ENCODE measurements at places on chromosomes 3 and 15.

DNA sequence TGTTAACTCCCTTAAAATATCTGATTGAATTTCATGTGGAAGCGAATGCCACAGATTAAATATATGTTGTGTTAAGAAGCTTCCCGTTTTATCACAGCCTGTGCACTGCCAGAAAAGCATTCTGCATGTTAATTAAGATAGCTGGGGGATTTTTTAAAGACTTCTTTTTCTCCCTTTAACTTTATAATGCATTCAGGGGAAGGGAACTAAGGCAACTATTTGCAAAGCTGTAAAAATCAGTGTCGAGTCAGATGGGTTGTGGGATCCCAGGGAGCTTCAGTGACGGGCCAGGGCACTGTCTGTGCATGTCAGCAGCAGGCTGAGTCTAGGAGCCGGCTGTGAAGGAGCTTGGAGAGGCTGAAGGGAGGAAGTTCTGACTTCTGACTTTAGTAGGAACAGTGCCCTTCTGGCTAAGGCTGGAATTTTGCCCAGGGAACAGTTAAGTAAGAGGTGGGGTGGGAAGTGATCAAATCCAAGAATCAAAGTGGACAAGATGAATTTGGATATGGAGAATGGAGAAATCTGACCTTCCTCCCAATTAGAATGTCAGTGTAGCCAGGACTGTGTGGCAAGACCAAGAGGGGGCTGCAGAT is 77.7 kb downstream of the ABHD5 start:
- no peaks in the 10 kb centered on the region for H3K27me3 ChIP-seq
- no peak overlapping the region for H3K27ac ChIP-seq
- H3K4me1 ChIP-seq: peaks cover 38% of the 10 kb centered on the region

- no peaks in the 10 kb centered on the region for H3K36me3 ChIP-seq
- DNase-seq: no peak
- no peak overlapping the region for H3K4me3 ChIP-seq
Observed at GRCh38 chr15:101407439-101407838, 82.1 kb downstream of the PCSK6 start.

DNA sequence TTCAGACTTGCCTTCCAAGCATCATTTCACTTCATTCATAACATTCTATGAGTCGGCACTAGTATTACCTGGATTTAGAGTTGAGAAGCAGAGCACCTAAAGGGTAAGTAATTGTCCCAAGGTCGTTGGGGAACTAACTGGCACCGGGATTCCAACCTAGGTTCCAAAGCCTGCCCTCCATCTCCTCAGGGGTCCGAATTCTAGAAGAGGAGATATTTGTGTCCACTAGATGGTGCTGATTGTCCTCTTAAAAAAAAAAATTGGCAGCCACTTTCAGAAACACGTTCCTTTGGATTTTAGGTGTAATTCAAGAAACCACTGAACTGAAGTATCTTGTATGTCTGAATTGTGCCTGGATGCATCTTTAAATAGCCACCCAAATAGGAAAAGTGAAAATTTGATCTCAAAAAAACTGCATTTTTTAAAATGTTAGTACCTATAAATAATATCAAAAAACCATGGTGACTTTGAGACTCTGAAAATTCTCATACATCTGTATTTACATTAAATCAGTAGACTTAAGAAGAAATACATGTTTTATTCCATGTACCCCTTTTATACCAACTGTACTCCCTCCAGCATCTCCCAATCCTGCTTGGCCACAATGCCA is 3.9 kb upstream of the FSIP1 start:
- no peak for DNase-seq
- peaks cover 9% of the 10 kb centered on the region for H3K4me1 ChIP-seq
- H3K27me3 ChIP-seq: no peaks in the 10 kb centered on the region
- no peaks in the 10 kb centered on the region for H3K36me3 ChIP-seq

GRCh38 chr15:68725736-68726135 is 95.0 kb downstream of the ANP32A start:
- H3K36me3 ChIP-seq: no peaks in the 10 kb centered on the region
- no peak overlapping the region for H3K27ac ChIP-seq
- DNase-seq: no peak
- H3K4me3 ChIP-seq: no peak overlapping the region
- peaks cover 2% of the 10 kb centered on the region for H3K27me3 ChIP-seq

DNA sequence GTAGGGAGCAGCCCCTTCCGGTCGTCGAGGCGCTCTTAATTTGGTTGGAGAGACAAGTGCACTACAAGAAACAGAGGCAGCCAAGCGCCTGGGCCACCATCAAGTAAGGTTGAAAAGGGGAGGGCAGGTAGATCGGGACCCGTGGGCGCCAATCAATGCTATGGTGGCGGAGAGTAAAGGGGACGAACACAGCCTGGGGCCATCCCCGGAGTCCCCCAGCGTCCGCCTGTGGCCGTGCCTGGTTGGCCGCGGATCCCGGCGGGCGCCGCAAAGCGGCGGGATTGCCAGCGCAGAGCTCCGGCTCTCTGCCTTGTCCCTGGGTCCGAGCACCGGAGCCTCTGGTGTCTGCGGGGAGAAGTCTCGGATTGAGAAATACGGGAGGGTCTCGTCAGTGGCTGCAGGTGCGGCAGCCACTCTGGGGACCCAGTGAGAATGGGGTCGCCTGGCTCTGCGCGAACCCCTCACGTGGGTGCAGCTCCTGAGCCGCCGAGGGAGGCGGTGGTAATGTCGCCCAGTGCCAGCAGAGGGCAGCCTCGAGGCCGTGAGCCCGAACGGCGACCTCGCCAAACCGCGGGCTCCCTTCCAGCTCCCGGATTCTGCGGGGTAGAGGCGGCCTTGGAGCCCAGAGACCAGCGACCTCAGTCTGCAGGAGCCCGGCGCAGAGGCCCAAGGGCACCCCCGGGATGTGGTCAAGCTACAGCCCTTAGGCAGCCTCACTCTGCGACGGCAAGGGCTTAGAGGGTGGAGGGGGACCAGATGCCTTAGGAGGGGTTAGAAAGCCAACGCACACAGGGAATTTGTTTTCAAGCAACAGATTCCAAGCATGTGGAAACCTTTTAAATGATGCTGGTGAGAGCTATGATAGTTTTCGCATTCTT is 10.8 kb downstream of the FOXL2 start:
- H3K4me3 ChIP-seq: peak overlapping the region; percentile 43
- H3K36me3 ChIP-seq: no peaks in the 10 kb centered on the region
- peaks cover 75% of the 10 kb centered on the region for H3K27me3 ChIP-seq
- H3K4me1 ChIP-seq: peaks cover 47% of the 10 kb centered on the region

- no peak overlapping the region for H3K27ac ChIP-seq
- H3K27me3 ChIP-seq: no peaks in the 10 kb centered on the region
- H3K4me3 ChIP-seq: no peak overlapping the region
- peaks cover 3% of the 10 kb centered on the region for H3K4me1 ChIP-seq
Observed at GRCh38 chr15:67054676-67055075, 10.7 kb upstream of the SMAD3 start.

- no peaks in the 10 kb centered on the region for H3K4me1 ChIP-seq
- DNase-seq: no peak
- H3K4me3 ChIP-seq: no peak overlapping the region
- H3K27me3 ChIP-seq: no peaks in the 10 kb centered on the region
- no peaks in the 10 kb centered on the region for H3K36me3 ChIP-seq
- no peak overlapping the region for H3K27ac ChIP-seq
Observed at GRCh38 chr3:185406121-185406620, 43.2 kb downstream of the MAP3K13 start.

- no peak overlapping the region for H3K27ac ChIP-seq
- no peaks in the 10 kb centered on the region for H3K36me3 ChIP-seq
- no peaks in the 10 kb centered on the region for H3K27me3 ChIP-seq
- no peak for DNase-seq
- no peaks in the 10 kb centered on the region for H3K4me1 ChIP-seq
Observed at GRCh38 chr3:38108649-38109579, 28.0 kb downstream of the ACAA1 start.

DNA sequence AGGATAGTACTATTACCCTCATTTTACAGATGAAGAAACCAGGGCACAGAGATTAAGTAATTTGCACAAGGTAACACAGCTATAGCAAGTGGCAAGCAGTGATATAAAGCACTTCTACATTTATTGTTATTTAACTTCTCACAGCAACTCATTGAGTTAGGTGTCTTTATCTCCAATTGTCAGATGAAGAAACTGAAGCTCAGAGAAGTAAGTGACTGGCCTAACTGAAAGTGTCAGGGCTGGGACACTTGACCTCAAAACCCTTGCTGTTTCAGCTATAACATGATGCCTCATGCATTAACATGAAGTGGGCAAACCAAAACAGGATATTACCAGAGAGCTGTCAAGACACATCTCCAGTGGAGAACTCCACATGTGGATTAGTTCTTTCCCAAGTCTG is 65.8 kb upstream of the LEKR1 start:
- no peak overlapping the region for H3K4me3 ChIP-seq
- no peaks in the 10 kb centered on the region for H3K4me1 ChIP-seq
- H3K36me3 ChIP-seq: no peaks in the 10 kb centered on the region

- no peak overlapping the region for H3K27ac ChIP-seq
- H3K4me1 ChIP-seq: no peaks in the 10 kb centered on the region
- H3K27me3 ChIP-seq: no peaks in the 10 kb centered on the region
- no peak overlapping the region for H3K4me3 ChIP-seq
- no peaks in the 10 kb centered on the region for H3K36me3 ChIP-seq
Observed at GRCh38 chr3:137075020-137075419, 117.2 kb downstream of the IL20RB start.

DNA sequence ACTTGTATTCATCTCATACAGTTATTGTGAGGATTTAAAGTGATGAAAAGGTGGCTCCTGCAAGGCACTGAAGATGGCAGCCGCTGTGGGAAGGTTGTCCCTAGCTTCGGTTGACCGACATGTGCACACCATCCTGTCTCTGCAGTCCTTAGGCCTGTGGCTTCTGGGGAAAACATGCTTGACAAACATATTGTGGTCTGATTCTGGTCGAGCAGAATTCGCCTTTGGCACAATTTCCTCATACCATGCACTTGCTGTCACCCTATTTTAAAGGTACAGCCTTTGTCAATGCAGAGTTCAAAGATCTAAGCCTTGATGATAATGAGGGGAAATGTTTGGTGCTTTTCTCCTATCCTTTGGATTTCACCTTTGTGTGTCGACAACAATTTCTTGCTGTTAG is 50.9 kb downstream of the PRICKLE2 start:
- no peak overlapping the region for H3K27ac ChIP-seq
- DNase-seq: no peak
- H3K4me3 ChIP-seq: no peak overlapping the region
- H3K4me1 ChIP-seq: no peaks in the 10 kb centered on the region
- H3K36me3 ChIP-seq: no peaks in the 10 kb centered on the region
- H3K27me3 ChIP-seq: no peaks in the 10 kb centered on the region

DNA sequence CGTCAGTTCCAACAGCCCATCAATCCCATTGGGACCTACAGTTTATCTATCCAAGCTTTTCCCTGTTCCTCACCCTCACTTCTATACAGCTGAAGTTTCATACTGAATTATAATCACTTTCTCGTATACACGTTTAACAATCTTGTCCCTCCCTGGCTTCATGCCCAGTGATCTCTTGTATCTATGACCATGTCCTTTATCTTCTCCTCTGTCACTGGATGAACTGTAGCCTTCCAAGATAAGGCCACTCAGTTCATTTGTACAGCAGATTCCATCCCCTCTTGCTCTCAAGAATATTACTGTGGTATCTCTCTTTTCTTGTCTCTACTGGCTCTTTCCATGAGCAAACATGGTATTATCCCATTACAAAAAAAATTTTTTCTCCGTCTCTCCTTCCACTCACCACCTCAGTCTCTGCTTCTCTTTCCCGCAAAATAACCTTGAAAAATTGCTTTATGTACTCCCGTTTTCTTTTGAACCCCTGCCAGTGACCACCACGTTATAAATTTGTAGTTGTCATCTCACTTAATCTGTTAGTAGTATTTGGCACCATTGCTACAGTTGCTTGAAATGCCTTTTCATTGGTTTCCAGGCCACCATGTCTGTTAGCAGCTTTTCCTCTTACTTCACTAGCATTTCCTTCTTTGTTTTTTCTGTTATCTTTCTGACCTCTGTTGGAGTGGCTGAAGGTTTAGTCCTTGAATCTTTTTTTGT is 9.4 kb downstream of the CTNNB1 start:
- H3K27me3 ChIP-seq: no peaks in the 10 kb centered on the region
- H3K4me3 ChIP-seq: no peak overlapping the region
- H3K36me3 ChIP-seq: no peaks in the 10 kb centered on the region
- H3K4me1 ChIP-seq: peaks cover 19% of the 10 kb centered on the region
- H3K27ac ChIP-seq: no peak overlapping the region
- DNase-seq: no peak
